Kidney capillary endothelial cell (primary cell): ENCODE measurements at places on chromosomes 11 and 22.

- DNase-seq: no peak
Observed at GRCh38 chr11:68569357-68569756, 108.8 kb downstream of the PPP6R3 start.

DNA sequence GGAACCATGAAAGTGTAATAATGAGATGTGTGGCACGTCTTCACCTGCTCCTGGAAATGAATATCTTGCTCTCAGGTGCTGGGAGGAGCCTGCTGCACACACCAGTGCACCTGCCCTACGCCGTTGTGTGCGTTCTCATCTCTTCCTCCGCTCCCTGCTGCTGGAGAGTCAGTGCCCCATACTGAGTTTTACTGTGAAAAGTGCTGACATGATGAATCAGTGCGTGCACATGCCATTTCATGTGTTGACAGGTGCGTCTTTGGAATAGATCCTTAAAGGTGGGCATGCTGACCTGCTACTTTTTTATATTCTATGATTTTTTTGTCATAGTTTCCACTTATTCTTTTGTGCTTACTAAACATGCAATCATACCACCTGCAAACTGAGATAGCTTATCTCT is 1015.8 kb downstream of the BRD1 start:
- DNase-seq: no peak

- no peak for DNase-seq
Observed at GRCh38 chr11:59625703-59626102, 10.1 kb upstream of the OSBP start.

DNA sequence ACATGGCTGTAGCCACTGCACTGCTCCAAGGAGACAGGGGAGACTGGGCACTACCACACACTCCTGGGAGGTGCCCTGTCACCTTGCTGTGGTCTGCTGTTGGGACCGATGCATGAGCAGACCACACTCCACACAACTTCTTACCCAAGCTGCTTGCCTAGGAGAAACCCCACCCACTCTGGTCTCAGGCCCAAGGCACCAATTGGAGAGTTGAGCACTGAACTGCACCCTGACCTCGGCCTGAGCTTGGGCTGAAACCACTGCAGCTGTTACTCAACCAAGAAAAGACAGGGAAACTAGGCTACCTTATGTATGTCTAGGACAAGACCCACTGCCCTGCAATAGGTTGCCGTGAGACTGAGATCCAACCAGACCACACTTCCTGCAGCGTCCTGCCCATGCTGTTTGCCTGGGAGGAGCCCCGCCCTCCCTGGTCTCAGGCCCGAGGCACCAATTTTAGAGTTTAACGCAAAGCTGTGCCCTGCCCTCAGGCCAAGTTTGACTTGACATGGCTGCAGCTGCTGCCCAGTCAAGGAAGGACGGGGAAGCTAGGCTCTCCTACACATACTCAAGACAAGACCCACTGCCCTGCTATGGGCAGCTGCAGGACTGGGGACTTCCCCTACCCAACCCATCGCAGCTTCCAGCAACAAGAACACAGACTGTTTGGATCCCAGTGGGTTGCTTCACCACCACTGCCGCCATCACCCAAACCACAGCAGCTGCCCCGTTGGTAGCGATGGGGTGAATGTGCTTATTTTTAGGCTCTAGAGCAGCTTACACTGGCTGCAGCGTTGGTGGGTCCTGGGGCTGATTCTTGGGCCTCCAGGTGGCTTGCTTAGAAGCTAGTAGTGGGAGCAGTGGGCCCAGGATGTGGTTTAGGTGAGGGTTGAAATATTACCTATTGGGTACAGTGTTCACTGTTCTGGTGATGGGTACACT is 66.8 kb downstream of the BRD1 start:
- no peak for DNase-seq

DNA sequence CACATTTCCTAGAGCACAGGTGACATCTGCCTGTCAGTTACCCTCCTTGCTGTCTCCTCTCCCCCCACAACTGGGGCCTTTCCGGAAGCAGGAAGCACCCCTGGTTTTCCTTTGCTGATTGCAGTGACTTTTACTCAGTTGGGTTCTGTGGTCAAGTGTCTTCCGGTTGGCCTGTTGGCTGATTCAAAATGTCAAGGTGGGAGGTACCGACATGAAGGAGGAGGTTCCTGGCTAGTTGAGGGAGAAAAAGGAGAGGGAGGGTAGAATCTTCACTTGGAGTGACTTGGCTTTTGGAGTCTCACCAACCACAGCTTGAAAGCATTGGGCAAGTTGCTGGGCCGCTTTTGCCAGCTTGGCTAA is 9.3 kb upstream of the ADAMTS15 start:
- no peak for DNase-seq

GRCh38 chr11:130070109-130070845 is 583 bp downstream of the APLP2 start:
- no peak for DNase-seq

- no peak for DNase-seq
Observed at GRCh38 chr11:115241899-115242298, 262.3 kb downstream of the CADM1 start.

DNA sequence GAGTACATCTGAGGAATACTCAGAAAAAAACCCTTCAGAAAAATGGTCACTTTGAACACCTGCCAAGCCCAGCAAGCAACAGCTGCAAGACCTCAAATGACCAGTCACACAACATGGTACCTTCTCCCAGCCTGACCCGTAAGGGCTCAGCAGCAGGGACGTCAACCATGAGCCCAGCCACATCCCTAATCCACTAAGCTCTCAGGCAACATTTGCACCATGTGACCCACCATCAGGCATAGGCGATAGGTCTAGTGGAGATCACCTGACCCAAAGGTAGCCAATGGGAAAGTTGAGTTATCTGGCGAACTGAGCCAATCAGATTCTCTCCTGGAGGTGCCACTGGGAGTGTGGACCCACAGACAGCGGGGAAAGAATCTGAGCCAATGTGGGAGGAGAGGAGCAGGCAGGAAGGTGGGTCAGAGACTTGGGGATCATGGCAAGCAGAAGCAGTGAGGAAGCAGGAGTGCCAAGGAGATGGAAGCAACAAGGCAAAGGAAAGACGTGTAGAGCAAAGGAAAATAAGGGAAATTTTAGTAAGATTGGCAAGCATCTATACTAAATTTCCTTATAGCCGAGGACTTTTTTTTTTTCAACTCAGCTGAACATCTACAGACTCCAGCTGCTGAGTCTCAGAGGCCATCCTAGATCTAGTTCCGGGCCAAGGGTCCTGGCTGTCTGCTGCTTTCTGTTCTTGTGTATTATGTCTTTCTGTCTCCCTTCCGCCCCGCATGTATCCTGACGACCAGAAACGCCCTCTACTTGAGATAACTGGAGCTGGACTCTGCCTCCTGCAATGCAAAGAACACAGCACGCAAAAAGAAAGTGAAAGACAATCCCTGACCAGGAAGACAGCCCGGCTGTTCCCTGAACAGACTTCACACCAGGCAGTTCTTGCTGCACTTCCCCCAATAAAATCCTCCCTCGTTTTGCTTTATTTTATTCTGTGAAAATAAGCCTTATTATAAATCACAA is 11.0 kb upstream of the PLAAT2 start:
- DNase-seq: no peak

DNA sequence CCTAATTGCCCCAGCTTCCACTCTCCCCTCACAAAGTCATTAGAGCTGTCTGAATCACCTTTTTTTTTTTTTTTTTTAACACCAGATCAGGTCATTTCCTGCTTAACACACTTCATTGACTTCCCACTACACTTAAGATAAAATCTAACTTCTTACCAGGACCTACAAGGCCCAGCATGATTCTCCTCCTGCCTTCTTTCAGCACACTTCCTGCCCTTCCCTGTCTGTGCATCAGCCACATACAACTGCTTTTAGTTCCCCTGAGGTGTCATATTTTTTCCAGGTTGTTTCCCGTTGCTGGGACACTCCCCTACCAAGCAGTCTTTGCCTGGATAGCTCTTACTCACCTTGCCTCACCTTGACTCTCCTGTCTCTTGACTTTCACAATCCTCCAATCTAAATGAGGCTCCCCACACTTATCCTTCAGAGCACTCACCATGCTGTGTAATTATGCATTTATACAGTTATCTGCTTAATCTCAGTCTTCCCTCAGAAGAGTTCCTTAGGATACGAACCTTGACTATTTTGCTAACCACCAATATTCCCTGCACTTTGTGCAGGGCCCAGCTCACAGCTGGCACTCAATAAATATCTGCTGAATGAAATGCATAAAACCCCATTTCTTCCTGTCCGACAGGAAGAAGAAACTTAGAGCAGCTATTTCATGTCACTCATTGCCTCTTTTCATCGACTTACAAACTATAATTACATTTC is 96.6 kb upstream of the AKIP1 start:
- peak; percentile 48 for DNase-seq

- DNase-seq: no peak
Observed at GRCh38 chr11:28963187-28963586, 855.0 kb downstream of the METTL15 start.

- peak; percentile 54 for DNase-seq
Observed at GRCh38 chr11:13772223-13773046, 104.0 kb downstream of the FAR1 start.

DNA sequence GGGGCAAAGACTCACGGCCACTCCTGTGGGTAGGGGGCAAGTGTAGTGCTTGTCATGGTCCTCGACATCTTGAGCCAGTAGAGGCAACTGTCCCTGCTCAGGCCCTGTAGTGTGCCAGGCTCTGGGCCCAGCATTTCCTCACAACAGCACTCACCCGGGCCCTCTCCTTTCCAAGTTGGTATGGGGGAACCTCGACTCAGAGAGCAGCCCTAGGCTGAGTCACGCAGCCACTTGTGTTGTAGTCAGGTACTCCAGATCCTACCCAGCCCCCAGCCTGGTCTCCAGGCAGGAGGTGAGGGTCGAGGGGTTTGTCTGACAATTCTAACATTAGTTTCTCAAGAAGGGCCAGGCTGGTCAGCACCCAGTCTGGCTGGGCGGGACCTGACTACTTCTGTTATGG is 4.1 kb downstream of the RELT start:
- no peak for DNase-seq

DNA sequence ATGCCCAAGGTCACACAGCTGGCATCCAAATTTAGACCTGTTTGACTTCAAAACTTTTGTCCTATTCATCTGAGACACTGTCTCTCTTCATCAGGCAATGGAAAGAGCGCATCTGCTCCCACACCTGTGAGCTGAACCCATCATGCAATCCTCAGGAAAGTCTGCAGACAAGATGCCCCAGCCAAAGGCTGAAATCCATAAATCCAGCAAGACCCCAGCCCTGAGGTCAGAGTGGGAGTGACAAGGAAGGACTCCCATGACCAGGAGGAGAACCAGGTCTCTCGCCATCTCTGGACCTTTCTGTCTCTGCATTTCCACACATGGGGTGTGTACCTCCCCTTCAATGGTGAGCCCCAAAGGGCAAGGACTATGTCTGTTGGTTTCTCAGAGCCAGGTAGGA is 83.6 kb upstream of the HMGXB4 start:
- DNase-seq: no peak

- DNase-seq: no peak
Observed at GRCh38 chr11:96340555-96340885, 2.5 kb downstream of the MAML2 start.

GRCh38 chr11:91394727-91395414 is 829.7 kb upstream of the FAT3 start:
- DNase-seq: no peak
